ENCODE measurements at places on chromosomes 11 and 22. TPM values are rescaled to one million over a fixed set of nuclear protein-coding genes. Genes with fewer than 3 reads are reported as not detected.

The CCDC81 gene
- 0.96 TPM for total RNA-seq

The C1QTNF5 gene
- total RNA-seq = not detected

The APOBEC3G gene
- total RNA-seq = 49.0 TPM

The DDIAS gene
- 2.2 TPM for total RNA-seq

The NLRP6 gene
- 1.8 TPM for total RNA-seq

The LRP5 gene
- total RNA-seq = 1.3 TPM

The CHST1 gene
- total RNA-seq = 0.47 TPM

The SCGB1A1 gene
- total RNA-seq = not detected

The MOGAT2 gene
- not detected for total RNA-seq

The HBD gene
- not detected for total RNA-seq

The FOLR3 gene
- total RNA-seq = not detected

- H3K36me3 ChIP-seq = no peaks in the 10 kb centered on the region
- no peak overlapping the region for H3K4me3 ChIP-seq
- H3K27ac ChIP-seq = no peak overlapping the region
- H3K4me1 ChIP-seq = peaks cover 20% of the 10 kb centered on the region
These were observed 430 bp downstream of the CDC42EP1 start for GRCh38 chr22:37560608-37561211.

GRCh38 chr22:11629661-11630385 is 3898.2 kb upstream of the OR11H1 start:
- no peak overlapping the region for H3K4me3 ChIP-seq
- no peak for DNase-seq

GRCh38 chr11:86784241-86784681 is 16.1 kb upstream of the PRSS23 start:
- no peak overlapping the region for H3K4me3 ChIP-seq
- H3K36me3 ChIP-seq = no peaks in the 10 kb centered on the region
- H3K27ac ChIP-seq = no peak overlapping the region
- no peak for DNase-seq
- H3K4me1 ChIP-seq = no peaks in the 10 kb centered on the region

DNA sequence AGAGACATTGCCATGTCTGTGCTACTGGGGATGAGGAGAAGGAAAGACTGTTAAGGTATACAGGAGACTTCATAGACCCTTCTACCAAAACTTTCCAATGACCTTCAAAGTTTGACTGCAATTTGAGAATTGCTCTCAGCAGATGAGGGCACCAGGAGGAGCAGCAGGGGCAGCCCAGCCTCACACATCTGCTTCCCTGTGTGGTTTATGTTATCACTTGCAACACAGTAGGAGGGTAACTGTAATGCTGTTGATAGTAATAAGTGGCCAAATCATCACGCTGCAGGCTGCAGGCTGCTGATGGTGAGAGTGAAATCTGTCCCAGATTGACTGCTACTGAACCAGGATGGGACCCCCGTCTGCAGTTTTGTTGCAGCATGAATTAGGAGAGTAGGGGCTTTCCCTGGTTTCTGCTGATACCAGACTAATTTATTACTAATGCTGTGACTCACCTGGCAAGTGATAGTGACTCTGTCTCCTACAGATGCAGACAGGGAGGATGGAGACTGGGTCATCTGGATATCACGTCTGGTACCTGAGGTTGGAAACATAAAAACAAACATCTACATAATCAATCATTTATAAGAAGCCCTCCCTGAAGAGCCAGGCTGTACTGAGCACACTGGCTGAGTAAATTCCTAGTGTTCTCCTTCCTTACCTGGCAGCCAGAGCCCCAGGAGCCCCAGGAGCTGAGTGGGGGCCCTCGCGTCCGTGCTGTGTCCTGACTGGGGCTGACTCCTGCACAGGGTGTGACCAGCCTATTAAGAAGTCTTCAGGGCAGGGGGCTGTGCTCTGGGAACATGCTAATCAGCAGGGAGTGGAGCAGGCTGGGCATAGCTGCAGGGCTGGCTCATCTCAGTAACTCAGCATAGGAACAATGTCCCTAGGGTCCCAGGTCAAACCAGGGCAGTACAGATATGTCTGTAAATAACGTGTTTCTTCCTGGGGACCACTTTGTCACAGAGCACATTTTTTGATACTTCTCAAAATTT is 74.4 kb downstream of the GAB4 start:
- H3K4me3 ChIP-seq = no peak overlapping the region
- H3K27ac ChIP-seq = no peak overlapping the region
- peaks cover 2% of the 10 kb centered on the region for H3K27me3 ChIP-seq
- H3K4me1 ChIP-seq = no peaks in the 10 kb centered on the region
- no peaks in the 10 kb centered on the region for H3K36me3 ChIP-seq

DNA sequence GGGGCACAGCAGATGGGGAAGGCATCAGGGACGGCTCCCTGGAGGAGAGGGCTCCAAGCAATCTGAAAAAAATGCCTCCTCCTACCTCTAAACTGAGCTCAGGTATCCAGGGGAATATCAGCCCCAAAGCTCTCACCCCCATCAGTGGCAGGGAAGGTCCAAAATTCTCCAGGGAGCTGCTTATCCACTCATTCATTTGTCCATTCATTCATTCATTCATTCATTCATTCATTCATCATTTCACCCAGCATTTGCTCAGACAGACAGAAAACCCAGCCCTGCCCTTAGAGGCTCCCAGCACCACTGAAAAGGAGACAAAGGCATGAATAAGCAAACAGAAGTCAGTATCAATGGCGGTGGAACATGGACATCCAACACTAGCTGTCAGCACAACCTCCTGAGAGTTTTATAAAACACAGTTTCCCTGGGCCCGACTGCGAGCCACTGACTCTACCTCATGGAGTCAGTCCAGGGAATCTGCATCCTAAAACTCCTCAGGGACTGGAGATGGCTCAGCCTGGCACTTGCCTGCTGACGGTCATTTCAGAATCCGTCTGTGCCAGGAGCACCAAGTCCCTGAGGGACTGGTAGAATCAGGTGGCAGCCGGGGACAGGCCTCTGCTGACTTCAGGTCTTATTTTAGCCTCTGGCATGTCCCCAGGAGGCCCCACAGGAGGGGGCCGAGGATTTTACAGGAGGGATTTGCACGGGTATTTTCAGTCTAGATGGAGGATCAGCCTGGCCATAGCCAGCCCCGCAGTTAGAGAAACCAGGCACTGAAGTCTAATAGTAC is 164.6 kb downstream of the MN1 start:
- H3K27ac ChIP-seq = no peak overlapping the region
- DNase-seq = no peak
- no peaks in the 10 kb centered on the region for H3K27me3 ChIP-seq
- no peaks in the 10 kb centered on the region for H3K4me1 ChIP-seq

DNA sequence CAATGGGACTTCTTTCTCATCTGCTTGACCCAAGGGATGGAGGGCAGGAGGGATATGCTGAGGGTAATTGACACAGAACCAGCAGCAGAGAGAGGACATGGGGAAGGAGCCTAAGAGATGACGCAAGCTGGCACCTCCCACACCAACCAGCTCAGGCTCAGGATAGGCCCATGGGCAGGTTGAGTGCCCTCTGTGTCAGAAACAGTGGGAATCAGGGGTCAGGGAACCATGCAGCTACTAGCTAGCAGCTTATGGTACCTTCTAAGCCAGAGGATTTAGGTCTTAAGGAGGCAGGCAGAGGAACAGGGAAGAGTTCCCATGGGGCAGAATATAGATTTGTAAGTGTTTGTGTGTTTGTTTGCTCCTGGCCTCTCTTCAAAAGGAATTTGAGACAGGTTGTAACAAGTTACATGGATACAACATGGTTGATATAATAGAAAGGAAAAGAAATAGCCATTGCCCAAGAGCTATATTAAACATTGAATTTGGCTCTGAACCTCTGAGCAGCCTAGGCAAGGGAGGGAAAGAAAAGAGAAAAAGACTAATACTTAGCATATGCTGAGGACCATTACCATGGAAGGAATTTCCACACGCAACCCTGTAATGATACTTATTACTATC is 39.9 kb upstream of the NAV2 start:
- H3K4me1 ChIP-seq = no peaks in the 10 kb centered on the region
- no peak overlapping the region for H3K27ac ChIP-seq
- no peak for DNase-seq
- H3K4me3 ChIP-seq = no peak overlapping the region

- H3K4me1 ChIP-seq = peaks cover 8% of the 10 kb centered on the region
- H3K27ac ChIP-seq = no peak overlapping the region
- H3K27me3 ChIP-seq = no peaks in the 10 kb centered on the region
- H3K4me3 ChIP-seq = no peak overlapping the region
These were observed 212.5 kb downstream of the CSNK2A3 start for GRCh38 chr11:11140510-11140909.

GRCh38 chr22:37404091-37404490 is 23.2 kb downstream of the ELFN2 start:
- no peak overlapping the region for H3K27ac ChIP-seq
- H3K27me3 ChIP-seq = no peaks in the 10 kb centered on the region
- DNase-seq = no peak
- H3K4me1 ChIP-seq = no peaks in the 10 kb centered on the region

DNA sequence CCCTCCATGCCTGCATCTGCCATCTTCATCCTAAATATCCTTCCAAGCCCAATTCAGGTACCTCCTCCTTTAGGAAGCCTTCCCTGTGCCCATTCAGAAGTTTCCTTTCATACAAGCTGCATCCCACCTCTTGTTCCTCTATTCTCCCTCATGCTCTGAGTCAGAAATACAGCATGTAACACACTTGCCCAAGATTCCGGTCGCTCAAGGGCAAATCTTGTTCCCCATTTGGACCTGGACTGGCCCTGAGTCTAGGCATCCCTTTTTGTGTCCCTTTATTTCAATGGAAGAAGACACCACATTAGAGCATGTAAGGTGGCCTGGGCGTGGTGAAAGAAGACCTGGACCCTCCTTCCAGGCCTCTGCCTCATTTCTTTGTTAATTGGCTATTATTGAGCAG is 38.5 kb downstream of the RTL6 start:
- H3K27me3 ChIP-seq = peaks cover 2% of the 10 kb centered on the region
- no peak overlapping the region for H3K27ac ChIP-seq
- no peaks in the 10 kb centered on the region for H3K36me3 ChIP-seq
- DNase-seq = no peak

DNA sequence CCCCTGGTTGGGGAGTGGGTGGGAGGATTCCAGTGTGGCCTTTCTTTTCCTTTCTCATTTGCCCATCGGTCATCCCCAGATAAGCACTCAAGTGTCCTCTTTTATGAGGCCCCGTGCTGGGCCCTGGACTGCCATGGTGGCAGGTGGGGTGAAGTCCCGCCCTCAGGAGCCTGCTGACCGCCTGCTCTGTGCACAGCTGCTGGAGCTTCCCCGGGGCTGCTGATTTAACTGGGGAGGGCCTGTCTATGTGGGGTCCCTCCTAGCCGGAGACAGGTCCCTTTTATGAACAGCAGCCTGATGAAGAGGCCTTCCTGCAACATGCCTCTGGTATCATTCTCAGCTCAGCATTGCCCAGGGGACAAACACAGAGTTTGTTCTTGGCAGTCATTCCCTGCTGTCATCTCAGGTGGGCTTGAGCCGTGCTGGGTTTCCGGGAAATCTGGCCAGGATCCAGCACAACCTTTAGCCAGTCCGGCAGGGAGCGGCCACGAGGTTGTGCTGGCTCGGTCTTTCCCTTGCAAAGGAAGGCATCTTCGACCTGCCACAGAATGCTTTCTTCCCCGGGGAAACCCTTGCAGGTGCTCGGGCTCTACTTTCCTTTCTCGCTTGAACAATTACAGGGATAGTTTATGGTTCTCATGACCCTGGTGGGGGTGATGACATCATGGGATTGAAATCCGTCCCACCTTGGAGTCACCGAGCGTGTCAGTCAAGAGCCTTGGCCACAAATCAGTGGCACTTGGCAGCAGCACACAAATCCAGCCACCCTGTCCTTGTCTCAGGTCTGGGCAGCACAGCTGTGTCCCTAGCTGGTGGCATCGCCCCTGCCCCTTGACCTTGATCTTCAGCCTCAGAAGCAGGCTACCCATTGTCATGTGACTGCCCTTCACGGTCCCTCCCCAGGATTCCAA is 20.1 kb downstream of the ST14 start:
- no peak for DNase-seq
- H3K4me3 ChIP-seq = no peak overlapping the region
- no peaks in the 10 kb centered on the region for H3K36me3 ChIP-seq
- H3K4me1 ChIP-seq = no peaks in the 10 kb centered on the region

DNA sequence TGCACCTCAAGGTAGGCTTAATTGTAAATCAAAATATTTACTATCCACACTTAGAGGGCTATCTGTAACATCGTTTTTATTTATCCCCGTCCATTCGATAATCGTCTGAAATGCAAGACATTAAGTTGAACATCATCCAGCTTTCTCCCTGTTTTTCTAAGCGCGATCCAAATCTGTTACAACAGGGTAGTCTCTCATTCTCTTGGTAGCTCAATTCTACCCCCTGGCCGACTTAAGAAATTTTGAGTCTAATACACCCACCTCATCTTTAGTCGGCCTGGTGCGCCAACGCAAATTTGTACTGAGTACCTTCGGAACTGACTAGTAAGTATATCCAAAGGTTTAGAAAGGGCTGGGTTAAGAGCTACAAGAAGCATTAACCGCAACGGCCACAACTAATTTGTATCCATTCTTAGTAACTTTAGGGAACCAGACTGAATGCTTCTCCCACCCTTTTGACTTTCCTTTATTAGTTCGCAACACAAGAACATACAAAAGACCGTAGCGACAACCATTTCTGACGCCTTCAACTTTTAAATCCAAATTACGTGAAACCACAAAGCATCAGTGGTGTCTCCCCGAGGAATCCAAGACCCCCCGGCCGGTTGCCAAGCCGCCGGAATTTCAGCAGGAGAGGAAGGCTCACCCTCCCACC is 1.0 kb upstream of the ZNF143 start:
- DNase-seq = peak; percentile 10
- peak overlapping the region; percentile 98 for H3K27ac ChIP-seq
- H3K27me3 ChIP-seq = no peaks in the 10 kb centered on the region
- H3K4me3 ChIP-seq = peak overlapping the region; percentile 98
- peaks cover 36% of the 10 kb centered on the region for H3K4me1 ChIP-seq

GRCh38 chr11:82680252-82680651 is 53.4 kb downstream of the FAM181B start:
- no peak overlapping the region for H3K27ac ChIP-seq
- no peak overlapping the region for H3K4me3 ChIP-seq
- H3K36me3 ChIP-seq = no peaks in the 10 kb centered on the region
- DNase-seq = no peak
- no peaks in the 10 kb centered on the region for H3K27me3 ChIP-seq
- no peaks in the 10 kb centered on the region for H3K4me1 ChIP-seq

DNA sequence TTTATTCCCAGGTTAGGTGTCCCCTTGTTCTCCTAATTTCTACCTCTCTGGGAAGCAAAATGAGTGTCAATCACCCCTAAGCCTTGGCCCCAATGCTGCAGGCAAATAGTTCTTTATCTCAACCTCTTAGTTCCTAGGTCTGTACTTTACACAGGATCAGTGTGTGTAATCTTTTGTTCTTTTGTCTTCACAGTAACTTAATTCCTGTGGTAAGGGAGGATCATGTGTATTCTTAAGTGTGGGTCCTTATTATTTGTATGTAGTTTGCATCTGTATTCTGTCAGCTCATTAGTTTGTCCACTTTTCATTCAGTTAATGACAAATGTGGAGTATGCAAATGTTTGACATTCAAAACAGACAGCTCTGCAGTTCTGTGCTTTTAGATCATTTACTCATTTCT is 166.7 kb downstream of the FAT3 start:
- H3K27me3 ChIP-seq = no peaks in the 10 kb centered on the region
- DNase-seq = no peak
- H3K27ac ChIP-seq = no peak overlapping the region
